ENCODE measurements at places on chromosomes 1 and 21. TPM values are rescaled to one million over a fixed set of nuclear protein-coding genes. Genes with fewer than 3 reads are reported as not detected.

GRCh38 chr1:110607536-110608230 lies 1.5 kb upstream of the KCNA2 start:
- no peak for DNase-seq

Gene LENEP
- total RNA-seq: not detected

- no peak for DNase-seq
Measured at GRCh38 chr1:41687007-41687406, 202.5 kb upstream of the EDN2 start.

DNA sequence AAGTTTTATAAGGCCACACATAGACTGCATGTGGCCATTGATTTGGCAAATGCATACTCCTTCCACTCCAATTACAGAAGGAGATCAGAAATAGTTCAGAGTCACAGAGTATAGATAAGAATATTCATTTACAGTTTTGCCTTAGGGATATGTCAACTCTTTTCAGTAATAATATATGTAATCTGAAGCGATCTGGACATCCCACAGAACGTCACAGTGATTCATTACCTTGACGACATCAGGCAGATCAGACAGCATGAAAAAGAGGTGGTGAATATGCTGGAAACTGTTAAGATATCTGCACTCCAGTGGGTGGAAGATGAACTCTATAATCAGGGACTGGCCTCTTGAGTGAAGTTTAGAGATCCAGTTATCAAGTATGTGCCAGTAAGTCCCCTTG lies 240.4 kb downstream of the DPYD start:
- no peak for DNase-seq

GRCh38 chr1:115828101-115829022 lies 12.6 kb downstream of the NHLH2 start:
- peak; percentile 21 for DNase-seq

Gene SLFNL1
- total RNA-seq: 0.51 TPM

Gene CASZ1
- 10.8 TPM for total RNA-seq

DNA sequence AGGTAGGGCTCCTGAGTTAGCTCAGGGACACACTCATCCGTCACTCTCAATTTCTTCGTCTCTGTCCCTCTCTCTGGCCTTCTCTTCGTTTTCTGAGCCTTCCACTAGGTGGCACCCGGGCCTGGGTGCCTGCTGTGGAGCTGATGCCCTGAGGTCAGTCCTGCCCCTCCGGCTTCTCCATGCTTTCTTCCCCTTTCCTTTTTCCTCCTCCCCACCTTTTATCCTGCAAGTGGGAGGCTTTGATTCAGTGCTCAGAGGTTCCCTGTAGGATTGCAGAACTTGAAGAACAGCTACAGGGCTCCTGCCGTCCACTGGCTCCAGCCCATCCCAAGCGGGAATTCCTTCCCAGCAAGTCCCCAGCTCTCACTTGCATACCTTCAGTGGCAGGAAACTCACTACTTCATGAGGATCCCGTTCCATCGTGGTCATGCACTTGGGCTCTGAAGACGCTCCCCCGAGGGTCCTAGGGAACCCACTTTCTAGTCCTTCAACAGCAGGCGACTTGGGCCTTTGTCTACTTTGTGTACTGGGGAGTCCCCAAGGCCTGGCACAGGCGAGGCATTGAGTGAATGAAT lies 45.6 kb downstream of the SRRM1 start:
- DNase-seq: peak; percentile 81

- DNase-seq: no peak
Measured at GRCh38 chr1:188949701-188950100, 1528.0 kb downstream of the BRINP3 start.

- peak; percentile 99 for DNase-seq
Measured at GRCh38 chr1:234893725-234894630, 234.7 kb downstream of the TOMM20 start.

GRCh38 chr1:67542747-67543146 lies 112.5 kb upstream of the SERBP1 start:
- DNase-seq: no peak

GRCh38 chr1:204089044-204089751 lies 16.3 kb downstream of the SOX13 start:
- peak; percentile 49 for DNase-seq

- DNase-seq: no peak
Measured at GRCh38 chr21:15010645-15011044, 54.2 kb downstream of the NRIP1 start.

DNA sequence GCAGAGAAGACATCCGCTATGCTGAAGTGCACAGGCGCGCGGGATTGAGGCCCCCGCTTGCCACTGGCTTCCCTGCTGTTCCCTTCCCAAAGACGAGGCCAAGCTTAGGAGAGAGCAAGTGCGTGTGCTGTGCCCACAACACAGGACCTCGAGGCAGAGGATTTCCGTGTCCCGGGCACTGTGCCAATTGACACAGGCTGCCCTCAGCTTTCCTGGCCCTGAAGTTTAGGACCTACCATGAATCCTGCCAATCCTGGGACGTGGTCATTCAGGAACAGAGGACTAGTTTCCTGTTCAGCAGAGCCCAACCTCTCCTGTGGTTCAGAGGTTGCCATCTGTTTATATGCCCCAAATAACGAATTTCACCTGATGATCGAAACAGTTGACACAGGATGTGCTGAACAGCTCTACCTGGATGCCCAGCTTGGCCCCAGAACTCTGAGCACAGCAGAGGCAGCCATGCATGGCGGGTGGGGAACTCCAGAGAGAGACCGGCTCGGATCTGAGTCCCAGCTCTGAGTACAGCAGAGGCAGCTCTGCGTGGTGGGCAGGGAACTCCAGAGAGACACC lies 22.0 kb downstream of the SLC37A1 start:
- DNase-seq: peak; percentile 46

DNA sequence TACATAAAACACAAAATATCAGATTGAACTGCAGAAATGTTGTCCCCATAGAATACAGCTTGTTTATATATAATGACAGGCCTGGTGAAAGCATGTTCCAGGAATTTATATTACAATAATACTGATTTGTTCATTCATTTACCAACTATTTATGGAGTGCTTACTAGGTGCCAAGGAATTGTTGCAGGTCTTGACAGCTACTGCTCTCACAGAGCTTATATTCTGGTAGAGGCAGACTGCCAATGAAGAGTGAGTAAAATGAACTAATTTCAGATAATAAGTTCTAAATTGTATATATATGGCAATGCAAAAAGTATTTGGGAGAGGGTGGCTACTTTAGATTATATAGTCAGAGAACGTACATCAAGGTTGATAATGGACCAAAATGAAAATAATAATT lies 152.0 kb downstream of the COQ8A start:
- DNase-seq: no peak

DNA sequence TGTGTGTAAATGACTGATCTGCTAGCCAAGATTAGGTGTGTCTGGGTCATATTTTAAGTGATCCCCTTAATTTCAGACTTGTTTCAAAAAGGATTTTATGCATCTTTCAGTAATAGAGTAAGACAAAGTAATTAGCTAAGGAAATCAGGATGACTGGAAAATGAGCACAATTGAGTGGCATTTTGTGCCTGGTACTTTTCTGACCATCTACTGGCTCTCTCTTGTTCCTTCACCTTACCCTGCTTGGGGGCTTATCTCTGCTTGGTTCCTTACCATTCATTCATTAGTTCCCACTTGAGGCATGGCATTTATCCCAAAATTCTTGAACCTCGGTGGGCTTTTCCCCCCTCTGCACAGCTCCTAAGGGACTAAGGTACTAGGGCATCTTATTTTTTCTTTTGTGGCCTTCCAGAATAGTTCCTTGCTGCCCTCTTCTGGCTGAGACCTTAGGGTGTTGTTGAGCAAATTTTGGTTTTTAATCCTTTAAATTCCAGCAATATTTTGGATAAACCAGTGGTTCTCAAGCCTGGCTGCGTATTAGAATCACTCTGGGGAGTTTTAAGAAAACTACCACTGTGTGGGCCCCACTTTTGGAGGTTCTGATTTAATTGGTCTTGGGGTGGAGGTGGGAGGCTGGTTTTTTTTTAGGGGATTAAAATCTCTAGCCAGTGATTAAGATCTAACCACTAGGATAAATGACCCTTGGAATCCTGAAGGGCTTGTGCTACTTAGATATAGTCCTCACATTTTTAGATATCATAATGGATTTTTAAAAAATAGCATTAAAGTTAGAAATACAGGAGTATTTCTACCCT lies 50.8 kb downstream of the HS2ST1 start:
- DNase-seq: peak; percentile 67

Gene TMEM269
- not detected for total RNA-seq

- no peak for DNase-seq
Measured at GRCh38 chr1:209412036-209412435, 171.5 kb upstream of the CAMK1G start.

- no peak for DNase-seq
Measured at GRCh38 chr1:46224966-46225365, 21.8 kb downstream of the LURAP1 start.

All from dermis blood vessel endothelial cell (primary cell).